ENCODE measurements at places on chromosomes 3 and 15. TPM values are rescaled to one million over a fixed set of nuclear protein-coding genes. Genes with fewer than 3 reads are reported as not detected.

EIF2B5 gene
- 35.6 TPM for total RNA-seq

FANCD2OS gene
- not detected for total RNA-seq

SV2B gene
- not detected for total RNA-seq

GHRL gene
- not detected for total RNA-seq

SI gene
- not detected for total RNA-seq

LEO1 gene
- total RNA-seq = 31.1 TPM

CP gene
- not detected for total RNA-seq

SLC9C1 gene
- not detected for total RNA-seq

ITIH3 gene
- total RNA-seq = 1.3 TPM

DNA sequence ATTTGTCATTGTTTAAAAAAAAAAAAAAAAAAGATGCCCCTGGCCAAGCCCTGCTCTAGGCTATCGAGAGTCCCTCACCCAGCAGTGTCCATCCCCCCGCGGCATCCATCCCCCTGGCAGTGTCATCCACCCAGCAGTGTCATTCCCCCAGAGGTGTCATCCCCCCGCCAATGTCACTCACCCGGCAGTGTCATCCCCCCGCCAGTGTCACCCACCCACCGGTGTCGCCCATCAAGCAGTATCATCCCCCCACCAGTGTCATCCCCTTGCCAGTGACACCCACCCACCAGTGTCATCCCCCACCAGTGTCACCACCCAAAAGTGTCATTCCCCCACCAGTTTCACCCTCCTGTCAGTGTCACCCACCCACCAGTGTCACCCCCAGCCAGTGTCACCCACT lies 99.3 kb upstream of the PRR20G start:
- DNase-seq = no peak
- H3K27ac ChIP-seq = no peak overlapping the region
- no peak overlapping the region for H3K4me3 ChIP-seq
- no peaks in the 10 kb centered on the region for H3K4me1 ChIP-seq

DNA sequence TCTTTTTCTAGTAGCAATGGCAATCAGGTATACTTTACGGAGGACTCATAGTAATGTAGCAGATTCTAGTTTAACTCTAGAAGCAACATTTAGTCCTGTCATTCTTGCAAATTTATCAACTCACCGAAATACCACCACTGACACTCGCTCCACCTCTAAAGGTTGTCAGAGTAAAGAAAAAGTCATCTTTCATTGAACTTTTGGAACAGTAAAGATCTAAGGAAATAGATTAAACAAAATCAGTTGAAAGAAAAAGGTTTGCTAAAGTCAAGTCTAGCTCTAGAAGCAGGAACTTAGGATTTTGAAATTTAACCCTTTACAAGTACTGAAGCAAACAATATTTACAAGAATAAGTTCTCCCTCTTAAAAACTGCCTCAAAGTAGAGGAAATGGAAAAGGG lies 8.7 kb downstream of the ATP8B4 start:
- no peak overlapping the region for H3K4me3 ChIP-seq
- no peak overlapping the region for H3K27ac ChIP-seq
- no peak for DNase-seq
- peaks cover 3% of the 10 kb centered on the region for H3K4me1 ChIP-seq
- H3K27me3 ChIP-seq = no peaks in the 10 kb centered on the region
- no peaks in the 10 kb centered on the region for H3K36me3 ChIP-seq

GRCh38 chr3:76024640-76025039 lies 239.3 kb upstream of the ZNF717 start:
- no peaks in the 10 kb centered on the region for H3K27me3 ChIP-seq
- H3K4me3 ChIP-seq = no peak overlapping the region
- H3K4me1 ChIP-seq = no peaks in the 10 kb centered on the region
- no peak for DNase-seq

- H3K27ac ChIP-seq = peak overlapping the region; percentile 96
- no peak for DNase-seq
- no peaks in the 10 kb centered on the region for H3K27me3 ChIP-seq
- peaks cover 7% of the 10 kb centered on the region for H3K4me1 ChIP-seq
- H3K4me3 ChIP-seq = peak overlapping the region; percentile 91
- no peaks in the 10 kb centered on the region for H3K36me3 ChIP-seq
Measured at GRCh38 chr3:97820780-97821179, 1.0 kb upstream of the CRYBG3 start.

DNA sequence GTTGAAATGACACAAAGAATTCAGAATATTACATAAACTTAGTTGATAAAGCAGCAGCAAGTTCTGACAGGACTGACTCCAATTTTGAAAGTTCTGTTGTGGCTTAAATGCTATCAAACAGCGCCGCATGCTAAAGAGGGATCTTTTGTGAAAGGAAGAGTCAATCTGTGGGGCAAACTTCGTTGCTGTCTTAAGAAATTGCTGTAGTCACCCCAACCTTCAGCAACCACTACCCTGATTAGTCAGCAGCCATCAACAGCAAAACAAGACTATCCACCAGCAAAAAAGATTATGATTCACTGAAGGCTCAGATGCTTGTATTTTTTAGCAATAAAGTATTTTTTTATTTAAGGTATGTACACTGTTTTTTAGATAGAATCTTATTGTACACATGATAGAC lies 14.2 kb downstream of the CRBN start:
- no peaks in the 10 kb centered on the region for H3K4me1 ChIP-seq
- no peak overlapping the region for H3K4me3 ChIP-seq
- no peak for DNase-seq
- H3K36me3 ChIP-seq = peaks cover 13% of the 10 kb centered on the region
- no peak overlapping the region for H3K27ac ChIP-seq
- no peaks in the 10 kb centered on the region for H3K27me3 ChIP-seq

DNA sequence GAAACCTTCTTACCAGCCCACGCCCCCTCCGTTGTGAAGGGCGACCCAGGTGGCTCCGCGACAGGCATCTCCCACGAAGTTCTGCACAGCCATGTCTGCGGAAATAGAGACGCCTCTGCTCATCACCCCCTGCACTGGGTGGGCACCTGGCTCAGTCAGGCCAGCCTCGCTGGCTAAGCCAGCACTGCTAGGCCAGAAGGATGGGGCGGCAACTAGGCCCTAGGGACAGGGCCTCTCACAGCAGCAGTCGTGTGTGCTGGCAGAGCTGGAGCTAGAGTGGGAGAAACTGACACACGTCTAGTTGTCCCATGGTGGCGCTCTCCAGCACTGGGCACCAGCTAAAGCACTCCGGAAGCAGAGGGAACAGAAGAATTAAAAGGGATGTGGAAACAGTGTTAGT lies 12.5 kb upstream of the ZXDC start:
- H3K4me1 ChIP-seq = peaks cover 8% of the 10 kb centered on the region
- no peak overlapping the region for H3K27ac ChIP-seq
- no peak overlapping the region for H3K4me3 ChIP-seq
- H3K36me3 ChIP-seq = no peaks in the 10 kb centered on the region
- no peaks in the 10 kb centered on the region for H3K27me3 ChIP-seq

DNA sequence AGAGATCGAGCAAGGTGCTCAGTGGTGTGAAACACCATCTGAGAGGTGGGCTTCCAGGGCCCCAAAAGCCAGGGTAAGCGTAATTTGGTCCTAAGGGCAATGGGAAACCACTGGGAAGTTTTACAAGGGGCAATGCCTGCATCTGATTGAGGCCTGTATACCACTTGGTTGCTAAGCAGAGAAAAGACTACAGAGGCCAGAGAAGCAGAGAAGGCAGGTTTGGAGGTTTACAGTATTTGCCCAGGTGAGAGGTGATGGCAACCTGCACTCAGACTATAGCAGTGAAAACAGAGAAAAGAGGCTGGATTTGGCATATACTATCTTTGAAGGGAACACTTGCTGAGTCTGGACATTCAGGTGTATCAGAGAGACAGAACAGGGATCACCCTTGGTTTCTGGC lies 133.5 kb upstream of the FAM3D start:
- no peak for DNase-seq
- H3K27me3 ChIP-seq = no peaks in the 10 kb centered on the region
- H3K36me3 ChIP-seq = no peaks in the 10 kb centered on the region
- H3K4me1 ChIP-seq = no peaks in the 10 kb centered on the region
- H3K4me3 ChIP-seq = no peak overlapping the region
- H3K27ac ChIP-seq = no peak overlapping the region

- H3K4me3 ChIP-seq = no peak overlapping the region
- no peak for DNase-seq
- H3K27me3 ChIP-seq = no peaks in the 10 kb centered on the region
- H3K4me1 ChIP-seq = peaks cover 60% of the 10 kb centered on the region
- no peak overlapping the region for H3K27ac ChIP-seq
- no peaks in the 10 kb centered on the region for H3K36me3 ChIP-seq
Measured at GRCh38 chr3:172564499-172564898, 41.3 kb upstream of the TNFSF10 start.

- H3K4me3 ChIP-seq = no peak overlapping the region
- DNase-seq = no peak
- H3K36me3 ChIP-seq = no peaks in the 10 kb centered on the region
- H3K27ac ChIP-seq = no peak overlapping the region
Measured at GRCh38 chr15:70210076-70210475, 112.4 kb upstream of the TLE3 start.

DNA sequence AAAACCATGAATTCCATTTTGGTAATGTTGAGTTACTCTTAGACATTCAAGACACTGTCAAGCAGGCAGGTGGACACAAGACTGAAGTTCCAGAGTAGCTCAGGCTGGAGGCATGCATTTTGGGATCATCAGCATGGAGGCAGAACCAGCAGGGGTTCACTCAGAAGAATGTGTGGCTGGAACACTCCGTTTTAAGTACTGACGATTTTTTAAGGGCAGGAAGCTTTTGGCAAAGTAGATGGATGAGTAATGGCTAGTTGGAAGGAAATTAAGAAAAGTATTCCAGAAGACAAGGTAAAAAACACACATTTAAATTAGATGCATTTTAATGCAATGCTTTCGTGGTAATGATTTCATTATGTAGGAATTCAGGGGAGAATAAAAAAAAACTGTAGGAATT lies 420.4 kb downstream of the ROBO2 start:
- no peaks in the 10 kb centered on the region for H3K27me3 ChIP-seq
- no peak for DNase-seq
- H3K27ac ChIP-seq = no peak overlapping the region
- H3K4me1 ChIP-seq = no peaks in the 10 kb centered on the region
- H3K36me3 ChIP-seq = no peaks in the 10 kb centered on the region
- no peak overlapping the region for H3K4me3 ChIP-seq

DNA sequence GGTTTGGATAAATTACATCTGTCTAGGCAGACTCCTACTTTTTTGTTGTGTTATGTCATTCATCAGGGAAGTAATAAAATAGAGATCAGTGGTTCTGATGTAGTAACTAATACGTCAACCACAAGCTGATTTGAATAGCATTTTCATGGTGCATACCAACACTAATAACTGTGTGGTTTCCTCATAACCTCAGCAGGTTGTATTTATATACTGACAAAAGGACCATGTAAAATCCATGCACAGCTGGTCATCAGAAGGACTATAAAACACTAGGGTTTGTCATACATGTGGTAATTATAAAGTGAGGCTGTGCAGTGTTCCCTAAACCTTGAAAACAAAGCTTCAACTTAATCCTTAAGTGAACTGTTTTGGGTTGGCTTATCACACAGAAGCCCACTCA lies 216.8 kb upstream of the RBMS3 start:
- H3K27ac ChIP-seq = no peak overlapping the region
- no peaks in the 10 kb centered on the region for H3K36me3 ChIP-seq
- H3K27me3 ChIP-seq = no peaks in the 10 kb centered on the region
- no peak for DNase-seq
- H3K4me1 ChIP-seq = peaks cover 4% of the 10 kb centered on the region

DNA sequence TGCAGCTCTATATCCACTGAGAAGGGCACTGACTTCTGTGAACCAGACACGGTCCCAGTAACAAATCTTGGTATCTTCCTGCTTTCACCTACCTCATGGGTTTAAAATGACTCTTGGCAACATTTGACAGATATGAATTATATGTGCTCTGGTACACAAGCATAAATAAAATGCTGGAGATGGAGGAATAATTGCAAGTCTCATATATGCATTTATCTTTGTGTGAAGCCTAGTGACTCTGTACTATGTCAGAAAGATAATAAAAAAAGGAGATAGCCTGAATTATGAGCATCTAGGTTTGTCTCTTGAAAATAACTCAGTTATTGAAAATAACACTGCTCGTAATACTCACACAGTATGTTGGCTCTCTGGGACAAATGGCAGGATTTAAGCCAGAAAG lies 167.1 kb upstream of the CRBN start:
- H3K27me3 ChIP-seq = no peaks in the 10 kb centered on the region
- H3K27ac ChIP-seq = no peak overlapping the region
- H3K36me3 ChIP-seq = no peaks in the 10 kb centered on the region
- no peak for DNase-seq
- no peak overlapping the region for H3K4me3 ChIP-seq

DNA sequence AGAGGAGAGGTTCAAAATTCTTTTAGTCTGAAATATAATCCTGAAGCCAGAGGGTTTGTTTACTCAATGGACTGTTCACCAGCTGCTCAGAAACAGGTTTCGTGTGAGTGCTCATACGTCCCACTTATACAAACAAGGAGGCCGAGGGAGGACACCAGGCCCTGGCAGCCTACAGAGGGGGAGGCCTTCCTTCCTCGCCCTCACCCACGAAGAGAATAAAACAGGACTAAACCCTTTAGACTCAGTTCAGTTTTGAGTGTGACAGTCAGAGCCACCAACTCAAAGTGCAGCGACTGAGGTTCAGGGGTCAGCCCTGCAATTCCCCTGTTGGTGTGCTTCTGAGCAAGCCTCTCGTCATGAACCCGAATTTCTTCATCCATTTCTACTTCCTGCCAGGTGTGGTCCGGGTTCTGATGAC lies 17.3 kb downstream of the FAM174B start:
- no peak for DNase-seq
- H3K4me1 ChIP-seq = peaks cover 54% of the 10 kb centered on the region
- H3K36me3 ChIP-seq = no peaks in the 10 kb centered on the region
- H3K27me3 ChIP-seq = no peaks in the 10 kb centered on the region
- peak overlapping the region; percentile 77 for H3K27ac ChIP-seq

GRCh38 chr15:25545017-25545416 lies 106.2 kb upstream of the UBE3A start:
- H3K36me3 ChIP-seq = no peaks in the 10 kb centered on the region
- no peak overlapping the region for H3K27ac ChIP-seq
- H3K4me1 ChIP-seq = peaks cover 6% of the 10 kb centered on the region
- no peaks in the 10 kb centered on the region for H3K27me3 ChIP-seq
- H3K4me3 ChIP-seq = no peak overlapping the region
- no peak for DNase-seq

- H3K4me1 ChIP-seq = peaks cover 5% of the 10 kb centered on the region
- H3K4me3 ChIP-seq = no peak overlapping the region
- no peak overlapping the region for H3K27ac ChIP-seq
- H3K36me3 ChIP-seq = no peaks in the 10 kb centered on the region
Measured at GRCh38 chr3:188752850-188753249, 418.9 kb upstream of the TPRG1 start.
